Activated naive CD4-positive, alpha-beta T cell treated with anti-CD3 and anti-CD28 coated beads, Interleukin-2, amount 10 ng/mL, durations not matched to agents 7 days and 5 days (primary cell): ENCODE measurements at places on chromosomes 12 and 14.

- peak; percentile 53 for DNase-seq
Measured at GRCh38 chr14:57390806-57391516, 575 bp downstream of the NAA30 start.

DNA sequence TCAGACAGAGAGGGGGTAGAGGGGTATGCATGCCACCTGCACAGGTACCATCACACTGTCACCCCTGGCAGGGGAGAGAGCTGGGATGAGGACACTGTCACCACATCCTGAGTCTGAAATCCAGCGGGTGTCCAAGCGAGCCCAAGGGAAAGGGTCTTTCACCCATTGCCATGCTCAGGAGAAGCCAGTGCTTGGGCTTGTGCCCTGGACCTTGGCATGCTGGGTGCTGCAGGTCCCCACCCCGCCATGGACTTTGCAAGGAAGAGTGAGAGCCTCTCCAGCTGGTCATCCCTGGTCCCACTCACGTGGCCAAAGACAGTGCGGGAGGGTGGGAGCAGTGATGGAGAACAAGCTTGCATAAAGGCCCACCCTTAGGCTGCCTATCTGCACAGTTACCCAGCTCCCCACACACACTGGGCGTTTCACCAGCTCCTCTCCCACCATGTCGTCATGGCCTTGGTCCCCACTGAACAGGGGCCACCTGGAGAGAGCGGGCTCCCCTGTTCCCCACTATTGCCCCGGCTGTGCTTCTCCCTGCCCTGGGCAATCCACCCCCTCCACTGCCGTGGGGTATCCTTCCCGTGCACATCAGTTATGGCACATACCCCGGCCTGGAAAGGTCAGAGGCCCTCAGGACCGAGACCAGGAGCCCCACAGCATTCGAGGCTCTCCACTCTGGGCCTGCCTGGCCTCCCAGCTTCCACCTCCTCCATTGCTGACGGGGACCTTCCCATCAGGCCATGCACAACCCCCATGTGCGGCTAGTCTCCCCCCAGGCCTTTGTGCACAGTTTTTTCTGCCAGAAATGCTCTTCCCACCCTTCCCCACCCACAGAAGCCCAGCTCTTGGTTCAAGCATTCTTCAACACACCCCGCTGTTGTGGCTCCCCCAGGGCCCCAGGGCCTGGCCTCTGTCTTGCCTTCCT is 58.6 kb upstream of the BCL11B start:
- no peak for DNase-seq

GRCh38 chr12:117563007-117563406 is 201.6 kb upstream of the NOS1 start:
- DNase-seq: no peak

- DNase-seq: no peak
Measured at GRCh38 chr14:100540141-100540925, 46.9 kb downstream of the BEGAIN start.

DNA sequence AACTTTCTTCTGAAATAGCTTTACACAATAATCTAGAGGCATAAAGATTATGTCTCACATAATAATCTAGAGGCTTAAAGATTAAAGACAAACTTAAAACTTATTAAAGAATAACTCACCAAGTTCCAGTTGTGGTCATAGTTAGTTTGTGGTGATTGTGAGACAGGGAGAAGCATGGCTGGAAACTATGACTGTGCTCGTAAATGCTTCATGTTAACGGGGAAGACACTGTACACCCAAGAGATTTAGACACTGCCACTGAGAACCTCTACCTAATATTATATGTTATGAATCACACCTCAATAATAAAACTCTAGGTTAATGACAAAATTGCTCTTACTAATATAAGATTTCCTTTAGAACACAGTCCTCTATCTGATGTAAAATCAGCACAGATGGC is 541.6 kb downstream of the TMEM121 start:
- no peak for DNase-seq

DNA sequence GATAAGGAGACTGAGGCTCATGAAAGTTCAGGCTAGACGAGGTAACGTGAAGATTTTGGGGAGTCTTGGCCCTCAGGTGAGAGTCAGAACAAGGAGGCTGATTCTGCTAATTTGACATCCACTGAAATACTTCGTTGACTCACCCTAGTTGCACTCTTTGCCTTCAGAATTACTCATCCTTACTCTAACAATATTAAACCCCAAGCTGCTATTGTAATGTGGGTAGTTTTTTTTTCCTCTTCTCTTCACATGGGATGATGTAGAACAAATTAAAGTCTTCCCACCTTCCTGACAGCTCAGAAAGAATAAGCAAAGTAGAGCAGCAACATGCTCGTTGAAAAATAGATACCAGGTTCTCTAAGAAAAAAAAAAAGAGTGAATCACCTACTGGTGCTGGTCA is 22.0 kb upstream of the SRRM4 start:
- DNase-seq: no peak

DNA sequence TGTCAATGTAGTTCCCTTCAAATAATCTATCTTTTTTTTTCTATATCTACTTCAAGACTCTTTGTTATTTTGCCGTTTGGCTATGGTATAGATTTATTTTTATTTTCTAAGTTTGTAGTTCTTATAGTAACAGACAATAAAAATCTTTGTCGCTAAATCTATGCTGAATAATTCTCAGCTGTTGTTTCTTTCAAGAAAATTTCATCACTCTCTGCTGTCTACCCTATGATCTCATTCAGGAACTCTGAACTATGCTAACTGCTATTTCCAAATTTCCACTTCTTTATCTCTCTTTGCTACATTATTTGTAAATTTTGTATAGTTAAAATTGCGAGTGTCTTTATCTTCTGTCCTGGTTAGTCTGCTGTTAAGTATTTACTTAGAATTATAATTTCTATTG is 353.6 kb downstream of the LRFN5 start:
- DNase-seq: no peak

- no peak for DNase-seq
Measured at GRCh38 chr12:50056639-50056976, 788 bp upstream of the ASIC1 start.

- no peak for DNase-seq
Measured at GRCh38 chr14:102417646-102418045, 54.9 kb downstream of the TECPR2 start.

DNA sequence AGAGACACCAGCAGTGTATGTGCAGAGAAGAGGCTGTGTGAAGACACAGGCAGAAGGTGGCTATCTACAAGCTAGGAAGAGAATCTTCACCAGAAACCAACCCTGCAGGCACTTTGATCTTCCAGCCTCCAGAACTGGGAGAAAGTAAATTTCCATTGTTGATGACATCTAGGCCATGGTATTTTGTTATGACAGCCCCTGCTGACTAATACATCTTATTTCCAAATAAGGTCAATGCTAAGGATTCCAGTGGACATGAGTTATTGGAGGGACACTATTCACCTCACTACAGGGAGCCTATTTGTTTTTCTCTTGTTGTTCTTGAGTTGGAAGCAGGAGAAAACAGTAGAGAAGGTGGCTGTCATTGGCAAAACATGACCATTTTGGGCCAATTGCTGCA is 88.5 kb upstream of the RIN3 start:
- DNase-seq: no peak

GRCh38 chr12:51265024-51265423 is 5.2 kb downstream of the SMAGP start:
- DNase-seq: no peak

DNA sequence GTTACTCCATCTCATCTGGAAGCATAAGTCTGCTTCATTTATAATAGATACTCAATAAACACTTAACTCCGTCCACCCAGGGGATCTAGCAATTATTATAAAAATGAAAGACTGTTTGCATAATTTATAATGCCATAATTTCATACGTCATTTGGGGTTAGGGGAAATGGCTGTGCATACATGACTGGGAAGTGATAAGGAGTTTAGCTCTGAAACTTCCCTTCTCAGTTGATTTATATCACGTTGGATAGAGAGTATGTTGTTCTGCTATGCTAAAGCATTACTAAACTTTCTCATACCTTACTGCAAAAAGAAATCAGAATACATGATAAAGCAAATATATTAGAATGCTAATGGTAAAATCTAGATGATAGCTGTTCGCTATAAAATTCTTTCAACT is 90.4 kb upstream of the DYNC1H1 start:
- DNase-seq: no peak

GRCh38 chr14:23694949-23695663 is 58.9 kb downstream of the DHRS2 start:
- no peak for DNase-seq

DNA sequence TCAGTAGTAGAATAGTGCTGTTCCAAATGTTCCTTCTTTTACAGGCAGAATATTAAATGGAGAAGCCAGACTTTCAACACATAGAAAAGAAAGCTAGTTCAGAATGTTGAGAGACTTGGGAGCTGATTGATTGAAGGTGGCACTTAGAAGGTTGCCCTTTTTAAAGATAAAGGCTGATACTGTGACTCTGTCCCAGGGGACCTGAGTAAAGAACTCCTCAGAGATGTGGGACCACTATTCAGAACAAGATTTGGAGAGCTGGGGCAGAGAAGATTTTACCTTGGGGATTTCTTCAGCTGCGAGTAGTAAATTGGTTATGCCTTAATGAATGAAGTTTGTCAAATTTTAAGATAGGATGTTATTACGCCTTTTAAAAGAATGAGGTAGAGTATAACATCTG is 21.4 kb upstream of the BTG1 start:
- DNase-seq: no peak

DNA sequence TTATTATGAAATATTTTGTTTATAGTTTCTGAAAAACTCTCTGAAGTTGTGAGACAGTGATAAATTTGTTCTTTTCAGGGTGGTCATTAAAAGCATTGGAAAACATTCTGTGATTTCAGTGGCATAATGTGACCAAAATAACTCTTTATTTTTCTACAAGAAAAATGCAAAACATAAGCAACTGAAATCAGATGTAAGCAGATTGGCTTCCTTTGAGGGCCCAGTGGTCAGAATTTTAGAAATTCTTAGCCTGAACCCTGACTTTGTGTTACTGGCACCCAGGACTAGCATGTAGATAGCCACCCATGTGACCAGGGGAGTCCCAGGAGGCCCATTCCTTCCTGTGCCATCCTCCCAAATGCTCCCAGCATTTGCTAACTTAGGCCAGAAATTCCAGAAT is 145.6 kb upstream of the SLC38A2 start:
- DNase-seq: no peak

- DNase-seq: no peak
Measured at GRCh38 chr12:21065845-21066244, 65.1 kb upstream of the SLCO1B1 start.

DNA sequence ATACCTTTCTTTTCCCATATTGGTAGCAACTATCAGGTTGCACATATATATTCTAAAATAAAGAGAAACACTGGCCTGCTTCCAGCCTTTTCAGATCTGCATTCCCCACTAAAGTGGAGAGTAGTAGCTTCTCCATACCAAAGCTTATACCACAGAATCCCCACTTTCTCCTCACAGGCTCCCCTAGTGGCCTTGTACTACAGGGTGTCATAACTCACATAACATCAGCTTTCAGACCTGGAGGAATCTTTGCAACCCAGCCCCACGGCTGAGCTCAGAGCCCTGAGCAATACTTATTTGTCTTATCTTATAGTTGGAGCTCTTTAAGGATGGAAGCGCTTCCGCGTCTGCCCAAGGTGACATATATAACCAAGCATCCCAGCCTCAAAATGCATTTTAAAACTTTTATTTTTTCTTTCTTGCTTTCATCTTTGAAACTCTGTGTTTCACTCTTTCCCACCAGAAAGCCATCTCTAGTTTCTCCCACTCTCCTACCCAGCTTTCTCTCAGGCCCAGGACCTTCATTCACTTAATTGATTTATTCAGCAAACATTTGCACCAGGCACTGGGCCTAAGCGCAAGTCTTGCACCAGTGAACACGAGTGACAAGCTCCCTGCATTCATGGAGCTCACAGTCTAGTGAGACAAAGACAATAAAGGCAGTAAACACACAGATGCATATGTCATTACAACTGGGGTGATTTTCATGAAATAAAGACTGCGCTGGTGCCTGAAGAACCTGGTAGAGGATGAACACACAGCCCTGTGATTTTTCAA is 254.7 kb downstream of the IPO8 start:
- DNase-seq: no peak

GRCh38 chr12:71475280-71475679 is 35.7 kb downstream of the LGR5 start:
- DNase-seq: no peak

DNA sequence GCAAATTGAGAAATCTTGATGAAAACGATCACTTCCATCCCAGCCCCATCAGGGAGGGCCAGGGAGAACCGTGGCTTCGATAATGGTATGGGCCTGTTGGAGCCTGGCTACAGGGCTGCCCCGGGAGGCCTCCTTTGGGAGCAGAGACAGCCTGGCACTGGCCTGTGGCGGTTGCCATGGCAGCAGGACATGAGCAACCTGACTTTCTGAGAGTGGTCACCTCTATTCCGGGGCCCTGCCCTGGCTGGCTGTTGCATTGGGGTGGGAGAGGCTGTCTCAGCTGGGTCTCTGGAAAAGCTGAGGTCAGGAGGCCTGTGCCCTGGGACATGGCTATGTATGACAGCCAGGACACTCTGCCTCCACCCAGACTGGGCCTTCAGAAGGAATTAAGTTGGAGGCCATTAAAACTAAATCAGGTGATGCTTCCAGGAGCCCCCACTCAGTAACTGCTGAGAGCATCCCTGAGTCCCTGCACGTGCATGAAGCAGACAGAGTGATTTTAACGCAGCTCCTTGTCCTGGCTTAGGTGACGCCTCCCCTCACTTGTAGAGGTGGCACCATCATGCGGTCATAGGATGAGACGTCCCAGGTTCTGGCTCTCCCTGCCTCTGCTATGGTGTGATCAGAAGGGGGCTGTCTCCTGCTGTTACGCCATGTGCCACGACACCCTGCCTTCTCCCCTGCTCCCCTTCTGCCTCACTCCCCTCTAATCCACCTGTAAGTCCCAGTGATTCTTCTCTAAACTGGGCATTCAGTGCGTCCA is 126.3 kb downstream of the SLC25A47 start:
- no peak for DNase-seq

DNA sequence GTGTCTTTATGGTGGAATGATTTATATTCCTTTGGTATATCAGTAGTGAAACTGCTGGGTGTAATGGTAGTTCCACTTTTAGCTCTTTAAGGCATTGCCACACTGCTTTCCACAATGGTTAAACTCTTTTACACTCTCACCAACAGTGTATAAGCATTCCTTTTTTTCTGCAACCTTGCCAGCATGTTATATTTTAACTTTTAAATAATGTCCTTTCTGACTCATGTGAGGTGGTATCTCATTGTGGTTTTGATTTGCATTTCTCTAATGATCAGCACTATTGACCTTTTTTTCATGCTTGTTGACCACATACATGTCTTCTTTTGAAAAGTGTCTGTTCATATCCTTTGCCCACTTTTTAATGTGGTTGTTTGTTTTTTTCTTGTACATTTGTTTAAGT is 142.5 kb downstream of the MSRB3 start:
- DNase-seq: no peak

DNA sequence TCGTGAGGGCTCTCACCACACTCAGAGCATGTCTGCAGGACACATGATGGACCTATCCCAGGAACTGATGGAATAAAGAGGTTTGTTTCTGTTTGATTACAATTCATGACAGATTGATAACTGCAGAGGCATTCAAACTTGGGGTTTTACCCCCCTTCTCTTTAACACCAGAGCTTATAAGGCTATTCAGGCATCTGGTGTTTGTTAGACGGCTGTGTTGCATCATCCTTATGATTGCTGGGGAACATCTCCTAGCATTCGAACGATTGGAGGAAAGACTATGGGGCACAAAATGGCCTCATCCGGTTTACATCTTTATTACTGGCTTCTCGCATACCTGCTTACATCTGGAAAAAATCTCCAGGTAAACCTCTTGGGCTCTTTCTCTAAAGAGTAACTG is 191.8 kb downstream of the MSRB3 start:
- no peak for DNase-seq

- DNase-seq: no peak
Measured at GRCh38 chr14:105817971-105818711, 291.8 kb downstream of the TMEM121 start.

GRCh38 chr14:84804468-84804867 is 725.5 kb upstream of the FLRT2 start:
- DNase-seq: no peak
